Activated CD4-positive, alpha-beta T cell treated with anti-CD3 and anti-CD28 coated beads, Interleukin-2, amount 50 U/mL, for 48 hours (primary cell): ENCODE measurements at places on chromosomes 13 and 19.

DNA sequence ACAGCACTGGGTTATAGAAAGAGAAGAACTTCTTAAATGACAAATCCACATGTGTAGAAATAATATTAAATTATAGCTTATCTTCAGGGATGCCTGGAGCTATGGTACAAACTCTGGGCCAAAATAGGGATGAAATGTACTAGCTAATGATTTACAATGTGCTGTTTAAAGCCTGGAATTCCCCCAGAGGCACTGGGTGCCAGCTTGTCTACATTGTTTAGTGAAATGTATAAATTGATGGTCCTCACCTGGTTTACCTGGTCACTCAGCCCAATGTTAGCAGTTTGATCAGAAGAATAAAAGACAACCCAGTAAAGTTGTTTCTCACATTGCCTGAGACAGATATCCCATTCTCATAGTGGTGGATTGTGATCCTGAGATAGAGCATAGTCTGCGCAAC, 597.2 kb downstream of the DIAPH3 start:
- DNase-seq, result no peak

DNA sequence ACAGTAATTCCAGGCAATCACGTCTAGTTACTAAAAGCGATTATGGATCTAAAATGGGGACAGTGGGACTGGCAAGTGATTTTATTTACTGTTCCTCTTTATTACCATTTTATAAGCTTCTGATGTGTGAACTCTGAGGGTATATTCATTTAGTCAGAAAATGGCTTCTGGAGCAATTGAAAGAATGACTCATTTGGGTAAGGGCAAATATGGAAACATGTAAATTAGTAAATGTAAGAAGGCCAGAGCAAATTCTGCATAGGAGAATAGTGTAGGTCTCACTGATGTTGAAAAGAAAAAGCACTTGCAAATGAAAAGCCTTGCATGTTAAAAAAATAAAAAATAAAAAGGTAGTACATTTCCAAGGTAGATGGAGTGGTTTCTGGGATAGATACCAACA, 262.2 kb downstream of the KLF5 start:
- no peak for DNase-seq

GRCh38 chr13:114115191-114115671, 17.2 kb downstream of the RASA3 start:
- peak; percentile 55 for DNase-seq

DNA sequence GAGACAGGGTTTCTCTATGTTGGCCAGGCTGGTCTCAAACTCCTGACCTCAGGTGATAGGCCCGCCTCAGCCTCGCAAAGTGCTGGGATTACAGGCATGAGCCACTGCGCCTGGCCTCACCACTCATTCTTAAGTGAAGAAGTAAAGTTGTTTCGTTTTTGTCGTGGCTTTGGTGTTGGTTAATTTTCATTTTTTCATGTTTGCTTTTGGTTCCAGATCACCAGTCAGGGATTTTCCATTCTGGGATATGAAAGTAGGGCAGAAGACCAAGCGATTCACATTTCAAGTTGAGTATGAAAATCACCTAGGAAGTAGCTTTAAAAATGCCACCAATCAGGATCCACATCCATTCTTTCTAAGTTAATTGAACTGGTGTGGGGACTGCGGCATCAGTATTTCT, 289.9 kb downstream of the DIAPH3 start:
- no peak for DNase-seq

GRCh38 chr13:109879338-109879737, 93.0 kb upstream of the IRS2 start:
- no peak for DNase-seq

DNA sequence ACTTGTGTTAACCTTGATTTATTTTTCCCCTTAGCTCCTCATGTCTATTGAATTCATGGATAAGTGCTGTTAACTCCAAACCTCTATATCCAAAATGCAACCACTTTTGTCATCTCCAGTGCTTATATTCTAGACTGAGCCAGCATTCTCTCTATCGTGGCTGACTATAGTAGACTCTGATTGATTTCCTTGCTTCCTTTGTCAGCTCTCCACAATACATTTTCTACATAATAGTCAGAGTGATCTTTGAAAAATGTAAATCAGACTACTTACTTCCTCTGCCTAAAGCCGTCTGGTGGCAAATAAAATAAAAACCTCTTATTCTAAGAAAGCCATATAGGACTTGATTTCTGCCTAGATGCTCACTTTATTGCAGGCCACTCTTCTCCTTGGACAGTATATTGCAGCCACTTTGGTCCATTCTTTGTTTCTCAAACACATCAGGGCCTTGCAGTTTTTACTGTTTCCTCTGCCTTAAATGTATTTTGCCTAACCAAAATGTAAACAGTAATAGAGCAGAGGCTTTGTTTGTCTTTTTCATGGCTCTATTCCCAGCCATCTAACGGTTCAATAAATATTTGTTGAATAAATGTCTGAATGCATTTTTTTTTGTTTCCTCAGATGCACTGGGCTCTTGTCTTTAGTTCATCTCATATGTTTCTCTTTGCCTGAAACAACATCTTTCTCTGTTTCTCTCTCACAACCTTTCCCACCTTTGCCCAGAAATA, 243.6 kb upstream of the CSNK1A1L start:
- DNase-seq, result no peak

GRCh38 chr13:77429320-77430142, 102.6 kb upstream of the MYCBP2 start:
- peak; percentile 73 for DNase-seq

DNA sequence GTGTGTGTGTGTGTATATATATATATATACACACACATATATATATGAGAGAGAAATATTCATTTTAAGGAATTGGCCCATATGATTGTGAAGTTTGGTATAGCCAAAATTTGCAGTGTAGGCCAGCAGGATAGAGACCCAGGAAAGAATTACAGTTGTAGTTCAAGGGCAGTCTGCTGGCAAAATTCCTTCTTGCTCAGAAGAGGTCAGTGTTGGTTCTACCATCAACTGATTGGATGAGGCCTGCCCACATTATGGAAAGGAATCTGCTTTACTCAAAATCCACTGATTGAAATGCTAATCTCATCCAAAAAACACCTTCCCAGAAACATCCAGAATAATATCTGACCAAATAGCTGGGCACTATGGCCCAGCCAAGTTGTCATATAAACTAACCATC, 24.0 kb downstream of the RNF6 start:
- DNase-seq, result no peak

DNA sequence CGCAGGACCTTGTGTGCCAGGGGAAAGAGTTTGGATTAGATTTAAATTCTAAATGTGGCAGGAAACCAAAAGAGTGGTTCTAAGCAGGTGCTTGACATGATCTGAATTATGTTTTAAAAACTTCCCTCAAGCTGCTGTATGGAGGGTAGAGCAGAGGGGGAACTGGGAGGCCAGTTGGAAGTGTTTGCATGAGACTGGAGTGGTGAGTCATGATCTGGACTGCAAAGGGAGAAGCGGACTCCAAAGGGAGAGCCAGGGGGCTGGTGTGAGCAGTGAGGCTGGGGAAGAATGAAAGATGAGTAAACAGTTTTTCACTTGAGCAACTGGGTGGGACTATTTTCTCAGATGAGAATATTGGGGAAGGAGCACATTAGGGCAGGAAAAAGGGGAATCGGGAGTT, 206.1 kb downstream of the DNAJC15 start:
- no peak for DNase-seq

DNA sequence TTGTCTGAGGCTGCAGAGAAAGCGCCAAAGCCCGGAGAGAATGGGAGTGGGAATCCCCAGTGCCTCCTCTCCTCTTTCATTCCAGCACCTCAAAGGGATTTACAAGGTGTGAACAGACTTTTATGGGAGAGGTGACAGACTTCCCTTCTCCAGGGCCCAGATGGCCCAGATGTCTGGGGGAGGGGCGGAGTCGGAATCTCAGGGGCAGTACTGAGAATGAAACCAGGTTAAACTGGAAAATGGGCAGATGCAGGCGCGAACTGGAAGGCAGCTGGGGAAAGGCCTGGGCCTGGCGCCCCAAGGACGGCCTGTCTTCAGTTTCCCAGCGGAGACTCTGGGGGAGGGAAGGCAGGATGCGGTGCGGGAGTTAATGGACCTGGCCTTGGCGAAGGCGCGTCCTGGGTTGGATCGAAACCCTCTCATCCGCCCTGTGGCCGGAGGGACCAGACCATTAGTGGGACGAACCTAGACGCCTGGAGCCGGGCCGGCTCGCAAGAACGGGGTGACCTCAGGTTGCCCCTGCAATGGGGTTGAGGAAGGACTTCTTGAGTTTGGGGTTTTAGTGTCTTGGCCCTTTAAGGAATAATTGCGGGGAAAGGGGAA, 592 bp upstream of the TRIP10 start:
- peak; percentile 47 for DNase-seq

DNA sequence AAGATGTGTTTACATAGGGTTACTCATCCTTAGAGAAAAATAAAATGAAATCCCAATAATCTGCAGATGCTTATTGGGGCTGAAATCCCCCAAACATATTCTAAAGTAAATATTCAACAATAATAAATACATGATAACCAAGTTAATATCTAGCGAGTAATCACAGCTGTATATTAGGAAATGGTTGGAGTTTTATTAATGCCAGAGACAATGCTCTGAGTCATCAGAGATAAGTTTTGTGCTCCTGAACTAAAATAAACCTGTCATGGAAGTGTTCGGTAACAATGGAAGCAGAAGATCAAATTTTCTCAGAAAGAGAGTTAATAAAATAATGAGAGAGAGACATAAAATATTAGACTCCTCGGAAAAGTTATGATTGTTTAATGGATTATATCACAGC, 31.4 kb downstream of the FLT1 start:
- no peak for DNase-seq

DNA sequence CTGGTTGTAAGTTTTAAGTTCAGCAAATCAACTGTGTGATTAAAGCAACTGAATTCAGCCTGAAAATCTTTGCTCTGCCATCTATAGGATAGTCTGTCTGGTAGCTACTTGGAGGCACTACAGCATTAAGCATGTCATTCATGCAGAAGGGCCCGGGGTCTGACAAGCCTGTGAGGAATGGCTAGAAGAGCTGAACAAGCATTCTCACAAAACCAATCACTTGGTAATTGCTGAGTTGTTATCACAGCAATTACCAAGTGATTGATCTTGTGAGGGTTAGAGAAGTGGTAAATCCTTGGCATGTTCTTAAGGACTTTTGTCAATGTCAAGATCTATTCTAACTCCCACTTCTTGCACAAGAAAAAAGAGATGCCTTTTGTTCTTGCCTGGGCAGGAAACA, 356.1 kb downstream of the FGF14 start:
- no peak for DNase-seq

- DNase-seq, result no peak
Measured at GRCh38 chr19:4278010-4278409, 1.1 kb upstream of the SHD start.

GRCh38 chr13:75399168-75399878, 82.6 kb downstream of the TBC1D4 start:
- DNase-seq, result no peak

GRCh38 chr19:49447485-49448431, 3.9 kb downstream of the PIH1D1 start:
- DNase-seq, result peak; percentile 57

- DNase-seq, result no peak
Measured at GRCh38 chr19:16106121-16106520, 5.6 kb upstream of the RAB8A start.

DNA sequence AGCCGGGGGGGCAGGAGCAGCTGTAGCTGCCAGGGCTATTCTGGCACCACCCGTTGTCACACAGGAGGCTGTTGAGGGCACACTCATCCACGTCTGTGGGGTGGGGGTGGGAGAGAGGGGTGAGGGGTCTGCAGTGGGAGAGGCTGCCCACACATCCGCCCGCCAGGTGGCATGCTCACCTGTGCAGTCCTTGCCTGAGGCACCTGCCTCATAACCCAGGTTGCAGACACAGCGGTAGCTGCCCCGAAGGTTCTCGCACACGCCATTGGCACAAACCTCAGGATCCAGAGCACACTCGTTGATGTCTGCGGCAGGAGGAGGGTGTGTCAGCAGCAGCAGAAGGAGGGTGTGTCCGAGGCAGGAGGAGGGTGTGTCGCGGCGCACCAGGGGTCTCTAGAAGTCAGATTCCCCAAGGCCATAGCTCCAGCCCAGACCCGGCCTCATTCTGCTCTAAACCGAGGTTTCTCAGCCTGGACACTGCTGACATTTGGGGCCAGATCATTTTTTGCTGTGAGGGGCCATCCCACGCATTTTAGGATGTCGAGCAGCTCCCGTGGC, 20.3 kb downstream of the FBN3 start:
- no peak for DNase-seq

DNA sequence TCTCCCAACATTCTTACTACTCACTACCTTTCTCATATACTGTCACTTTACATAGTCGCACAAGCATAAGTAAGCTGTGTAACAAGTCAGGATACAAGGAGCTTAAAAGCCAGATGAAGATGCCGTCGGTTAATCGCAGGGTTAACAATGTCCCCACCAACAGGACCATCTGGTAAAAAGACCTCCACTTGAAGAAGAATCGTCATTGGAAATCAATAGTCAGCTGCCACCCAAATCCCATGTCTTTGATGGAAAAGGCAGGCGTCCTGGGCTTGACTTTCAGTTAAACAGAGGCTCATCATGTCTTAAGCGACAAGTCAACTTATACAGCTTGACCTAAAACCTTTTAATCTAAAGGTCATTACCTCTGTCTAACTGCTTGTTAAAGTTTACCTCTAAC, 27.2 kb downstream of the DOCK9 start:
- DNase-seq, result no peak

DNA sequence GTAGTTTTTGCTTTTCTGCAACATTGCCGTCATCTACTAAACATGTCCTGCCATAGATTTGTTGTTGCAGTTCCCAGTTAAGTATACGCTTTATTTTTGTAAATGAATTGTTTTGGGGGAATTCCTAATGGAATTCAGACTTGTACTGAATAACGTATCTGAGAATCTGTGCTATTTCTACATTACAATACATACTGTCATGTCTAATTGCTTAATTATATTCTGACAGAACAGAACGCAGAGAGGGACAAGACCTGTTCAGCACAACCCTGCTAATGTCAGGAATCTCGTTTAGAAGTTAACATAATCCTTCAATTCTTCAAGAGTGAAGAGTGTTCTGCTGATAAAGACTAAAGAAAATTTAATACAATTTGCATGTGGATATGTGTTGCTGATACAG, 861.1 kb upstream of the KLHL1 start:
- DNase-seq, result no peak

DNA sequence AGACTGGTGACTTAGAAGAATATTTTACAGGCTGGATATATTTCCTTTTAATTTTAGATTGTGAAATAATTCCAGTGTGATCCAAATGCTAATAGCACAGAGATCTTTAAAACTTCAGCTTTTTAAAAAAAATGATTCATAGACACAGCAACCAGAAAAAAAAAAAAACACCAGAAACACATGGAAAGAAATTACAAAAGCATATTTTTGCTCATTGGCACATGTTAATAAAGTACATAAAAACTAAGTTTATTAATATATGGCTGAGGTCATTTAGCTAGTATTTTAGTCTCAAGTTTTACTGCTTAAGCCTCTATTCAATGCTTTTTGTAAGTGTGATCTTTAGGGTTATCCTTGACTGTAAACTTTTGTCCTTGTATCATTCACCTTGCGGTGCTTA, 577 bp downstream of the MYO16 start:
- no peak for DNase-seq

DNA sequence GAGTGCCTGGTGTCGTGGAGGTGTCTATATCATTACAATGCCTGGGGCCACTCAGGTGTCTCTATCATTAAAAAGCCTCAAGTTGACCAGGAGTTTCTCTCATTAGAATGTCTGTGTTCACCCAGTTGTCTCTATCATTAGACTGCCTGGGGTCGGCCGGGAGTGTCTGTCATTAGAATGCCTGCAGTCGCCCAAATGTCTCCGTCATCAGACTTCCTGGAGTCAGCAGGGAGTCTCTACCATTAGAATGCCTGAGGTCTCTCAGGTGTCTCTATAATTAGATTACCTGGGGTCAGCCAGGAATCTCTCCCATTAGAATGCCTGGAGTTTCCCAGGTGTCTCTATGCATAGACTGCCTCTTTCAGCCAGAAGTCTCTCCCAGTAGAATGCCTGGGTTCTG, 1477.6 kb downstream of the UQCRFS1 start:
- DNase-seq, result no peak
